ENCODE measurements at places on chromosomes 16 and 17.

DNA sequence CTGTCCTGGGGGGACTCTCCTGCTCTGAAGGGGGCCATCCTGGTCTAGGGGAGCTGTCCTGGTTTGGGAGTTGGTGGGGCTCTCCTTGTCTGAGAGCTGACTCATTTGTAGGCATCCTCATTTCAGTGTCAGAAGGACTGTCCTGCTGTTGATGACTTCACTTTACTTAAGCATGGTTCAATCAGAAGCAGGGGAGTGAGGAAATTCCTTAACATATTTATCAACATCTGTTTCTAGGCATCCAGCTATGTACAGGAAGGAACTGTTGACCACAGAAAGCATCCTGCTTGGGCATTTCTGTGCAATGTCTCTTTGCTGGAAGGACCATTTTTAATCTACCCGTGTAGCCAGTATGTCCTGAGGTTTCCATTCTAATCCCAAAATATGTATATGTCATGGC lies 502.7 kb upstream of the HSBP1 start:
- DNase-seq: no peak

DNA sequence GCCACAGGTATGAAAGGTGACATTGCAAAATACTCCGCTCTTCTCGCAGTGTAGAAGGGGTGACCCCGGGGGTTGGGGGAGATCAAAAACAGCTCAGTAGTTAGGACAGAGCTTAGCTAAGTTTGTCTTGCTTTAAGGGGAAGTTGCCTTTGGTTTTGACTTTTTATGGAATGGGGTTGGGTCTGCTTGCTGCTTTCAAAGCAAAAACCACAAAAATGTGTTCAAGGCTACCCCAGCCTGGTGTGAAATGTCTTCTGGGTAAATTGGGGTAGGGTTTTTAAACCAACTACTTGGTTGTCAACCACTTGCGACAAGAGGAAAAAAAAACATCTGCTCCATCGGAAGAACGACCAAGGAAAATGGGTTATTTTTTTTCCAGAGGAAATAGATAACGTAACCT lies 6.2 kb downstream of the FUS start:
- DNase-seq: no peak

GRCh38 chr17:77769215-77769614 lies 189.3 kb upstream of the TNRC6C start:
- no peak for DNase-seq

- DNase-seq: no peak
Observed at GRCh38 chr17:39808409-39808997, 55.6 kb downstream of the IKZF3 start.

DNA sequence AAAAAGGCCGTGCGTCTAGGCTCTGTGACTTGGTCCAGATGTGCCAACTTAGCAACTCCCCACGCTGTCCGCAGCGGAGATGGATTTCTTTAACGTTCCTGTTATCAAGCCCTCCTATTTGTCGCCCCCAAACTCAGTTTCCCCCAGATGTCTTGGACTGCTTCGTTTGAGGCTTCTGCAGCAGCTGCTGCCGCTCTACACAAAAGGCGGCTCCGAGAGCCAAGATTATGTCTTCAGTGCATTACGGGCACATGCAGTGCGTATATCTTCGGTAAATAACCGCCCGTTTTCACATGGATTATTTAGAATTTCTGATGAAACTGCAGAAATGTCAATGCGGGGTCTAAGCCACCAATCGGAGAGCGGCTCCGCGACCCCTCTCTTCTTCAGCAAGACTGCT lies 240.6 kb upstream of the ZFHX3 start:
- DNase-seq: no peak

All from effector CD4-positive, alpha-beta T cell (primary cell).